Adrenal gland (tissue), 19 donors: ENCODE measurements at places on chromosomes 1 and 21. TPM values are rescaled to one million over a fixed set of nuclear protein-coding genes. Genes with fewer than 3 reads are reported as not detected.
A peak's percentile ranks its signal among the peaks of the same experiment; 100 is the strongest.

- peak; percentile 51 for DNase-seq
- no peaks in the 10 kb centered on the region for H3K27me3 ChIP-seq
- no peak overlapping the region for H3K27ac ChIP-seq
- H3K4me3 ChIP-seq = no peak overlapping the region
- H3K4me1 ChIP-seq = peaks cover 3% of the 10 kb centered on the region
Observed at GRCh38 chr21:36209626-36210171, 53.1 kb downstream of the DOP1B start.

DNA sequence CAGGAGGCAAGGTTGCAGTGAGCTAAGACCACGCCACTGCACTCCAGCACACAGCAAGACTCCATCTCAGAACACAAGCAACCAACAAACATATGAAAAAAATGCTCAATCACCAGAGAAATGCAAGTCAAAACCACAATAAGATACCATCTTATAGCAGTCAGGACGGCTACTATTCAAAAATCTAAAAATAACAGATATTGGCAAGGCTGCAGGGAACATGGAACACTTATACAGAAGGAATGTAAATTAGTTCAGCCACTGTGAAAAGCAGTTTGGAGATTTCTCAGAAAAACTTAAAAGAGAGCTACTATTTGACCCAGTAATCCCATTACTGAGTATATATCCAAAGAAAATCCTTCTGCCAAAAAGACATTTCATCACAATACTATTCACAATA, 27.6 kb upstream of the POGK start:
- no peak for DNase-seq
- no peaks in the 10 kb centered on the region for H3K4me1 ChIP-seq
- no peak overlapping the region for H3K27ac ChIP-seq
- H3K4me3 ChIP-seq = no peak overlapping the region
- no peaks in the 10 kb centered on the region for H3K36me3 ChIP-seq

DNA sequence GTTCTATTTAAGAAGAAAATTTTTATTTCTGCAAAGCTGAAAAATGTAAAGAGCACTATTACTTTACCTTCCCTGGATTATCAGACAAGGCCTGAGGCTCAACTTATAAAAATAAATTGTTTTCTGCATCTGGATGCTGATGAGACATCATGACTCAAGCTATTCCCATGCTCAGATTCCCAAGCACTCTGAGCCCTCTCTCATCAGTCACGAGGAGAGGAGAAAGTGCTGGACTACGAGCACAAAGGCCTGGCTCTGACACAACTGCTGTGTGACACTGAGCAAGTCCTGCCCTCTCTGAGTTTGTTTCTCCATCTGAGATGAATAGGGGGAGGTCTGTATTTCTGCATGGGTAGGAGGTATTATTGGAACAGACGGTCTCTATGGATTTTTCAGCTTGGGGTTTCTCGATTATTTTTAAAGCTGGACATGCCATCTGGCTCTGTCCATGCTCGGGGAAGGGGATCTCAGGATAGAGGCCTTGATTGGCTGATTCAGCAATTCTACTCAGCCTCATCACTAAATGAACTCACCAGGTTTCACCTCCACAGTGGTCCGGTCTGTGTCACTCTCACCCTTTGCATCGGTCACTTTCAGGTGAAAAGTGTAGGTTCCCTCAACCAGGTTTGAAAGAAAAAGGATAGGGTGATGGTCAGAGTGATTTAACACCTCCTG, 107.7 kb downstream of the KIAA0319L start:
- no peaks in the 10 kb centered on the region for H3K27me3 ChIP-seq
- H3K4me1 ChIP-seq = peaks cover 37% of the 10 kb centered on the region
- DNase-seq = peak; percentile 51
- peak overlapping the region; percentile 83 for H3K27ac ChIP-seq
- H3K4me3 ChIP-seq = no peak overlapping the region
- H3K36me3 ChIP-seq = peaks cover 18% of the 10 kb centered on the region

GRCh38 chr1:54545916-54546635, 2.0 kb upstream of the ACOT11 start:
- DNase-seq = no peak
- no peak overlapping the region for H3K27ac ChIP-seq
- H3K27me3 ChIP-seq = no peaks in the 10 kb centered on the region
- peaks cover 8% of the 10 kb centered on the region for H3K4me1 ChIP-seq

Gene LCE3E
- total RNA-seq = not detected

DNA sequence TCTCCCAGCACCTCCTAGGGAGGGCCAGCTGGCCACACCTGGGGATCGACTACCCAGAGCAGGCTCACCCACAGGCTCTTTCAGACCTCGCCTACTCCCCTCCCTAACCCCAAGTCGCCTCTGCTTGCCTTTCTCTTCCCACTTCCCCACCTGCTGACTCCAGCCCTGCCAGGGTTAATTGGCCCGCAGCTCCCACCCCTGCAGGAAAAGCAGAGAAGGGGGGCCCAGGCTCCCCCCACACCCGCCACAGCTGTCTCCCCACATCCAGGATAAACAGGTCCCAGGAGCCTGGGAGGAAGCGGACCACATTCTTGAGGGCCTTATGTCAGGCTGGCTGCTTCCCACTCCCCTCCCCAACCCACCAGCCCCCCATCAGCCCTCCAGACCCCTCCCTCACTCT, 45.0 kb downstream of the TAS1R2 start:
- no peaks in the 10 kb centered on the region for H3K36me3 ChIP-seq
- H3K27ac ChIP-seq = no peak overlapping the region
- no peak overlapping the region for H3K4me3 ChIP-seq
- H3K27me3 ChIP-seq = no peaks in the 10 kb centered on the region

Gene STK40
- 26.4 TPM for total RNA-seq

DNA sequence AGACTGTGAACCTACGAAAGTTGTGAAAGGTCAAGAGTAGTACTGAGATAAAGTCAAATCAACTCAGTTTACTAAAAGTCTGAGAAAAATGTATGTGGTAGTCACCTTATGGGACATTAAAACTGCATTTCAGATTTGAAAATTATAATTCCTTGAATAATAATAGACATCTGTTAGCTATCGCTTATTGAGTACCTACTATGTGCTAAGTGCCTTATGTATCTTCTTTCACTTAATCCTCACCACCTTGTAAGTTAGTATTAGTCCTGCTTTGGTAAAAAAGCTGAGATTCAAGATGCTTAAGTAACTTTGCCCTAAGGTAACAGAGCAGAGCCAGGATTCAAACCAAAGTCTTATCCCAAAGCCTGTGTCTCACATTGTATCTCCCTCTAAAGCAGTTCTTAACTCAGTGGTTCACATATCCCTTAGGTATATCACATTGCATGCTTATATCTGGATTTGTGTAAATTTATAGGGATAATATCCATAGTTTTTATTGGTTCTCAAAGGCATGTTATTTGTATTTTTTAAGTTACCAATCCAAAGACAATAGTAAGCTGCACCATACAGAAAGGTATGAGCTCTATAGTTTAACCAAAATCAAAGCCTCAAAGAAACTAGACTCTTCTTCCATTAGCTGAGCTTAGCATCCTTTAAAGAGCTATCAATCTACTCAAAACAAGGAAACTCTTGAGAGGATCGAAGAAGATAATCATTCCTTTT, 865 bp downstream of the PIGC start:
- no peak for DNase-seq
- H3K4me3 ChIP-seq = peak overlapping the region; percentile 87
- no peaks in the 10 kb centered on the region for H3K27me3 ChIP-seq
- peak overlapping the region; percentile 62 for H3K27ac ChIP-seq
- H3K36me3 ChIP-seq = no peaks in the 10 kb centered on the region

Gene CDC42BPA
- 38.4 TPM for total RNA-seq

GRCh38 chr1:185421485-185422107, 104.6 kb upstream of the IVNS1ABP start:
- no peaks in the 10 kb centered on the region for H3K4me1 ChIP-seq
- no peaks in the 10 kb centered on the region for H3K36me3 ChIP-seq
- H3K4me3 ChIP-seq = no peak overlapping the region
- no peak overlapping the region for H3K27ac ChIP-seq
- no peak for DNase-seq
- H3K27me3 ChIP-seq = no peaks in the 10 kb centered on the region

GRCh38 chr1:92504291-92505014, 17.7 kb upstream of the GFI1 start:
- H3K27ac ChIP-seq = no peak overlapping the region
- no peak overlapping the region for H3K4me3 ChIP-seq
- no peaks in the 10 kb centered on the region for H3K27me3 ChIP-seq
- no peaks in the 10 kb centered on the region for H3K4me1 ChIP-seq
- DNase-seq = no peak

Gene ASH1L
- total RNA-seq = 38.8 TPM

Gene S100A7A
- total RNA-seq = not detected

GRCh38 chr1:175073061-175073460, 5.4 kb downstream of the TNN start:
- H3K4me1 ChIP-seq = no peaks in the 10 kb centered on the region
- H3K4me3 ChIP-seq = no peak overlapping the region
- H3K27ac ChIP-seq = no peak overlapping the region
- no peaks in the 10 kb centered on the region for H3K36me3 ChIP-seq
- no peaks in the 10 kb centered on the region for H3K27me3 ChIP-seq

Gene DCDC2B
- not detected for total RNA-seq

GRCh38 chr1:193111641-193112090, 6.5 kb upstream of the GLRX2 start:
- no peaks in the 10 kb centered on the region for H3K36me3 ChIP-seq
- peak; percentile 76 for DNase-seq
- H3K27me3 ChIP-seq = no peaks in the 10 kb centered on the region

DNA sequence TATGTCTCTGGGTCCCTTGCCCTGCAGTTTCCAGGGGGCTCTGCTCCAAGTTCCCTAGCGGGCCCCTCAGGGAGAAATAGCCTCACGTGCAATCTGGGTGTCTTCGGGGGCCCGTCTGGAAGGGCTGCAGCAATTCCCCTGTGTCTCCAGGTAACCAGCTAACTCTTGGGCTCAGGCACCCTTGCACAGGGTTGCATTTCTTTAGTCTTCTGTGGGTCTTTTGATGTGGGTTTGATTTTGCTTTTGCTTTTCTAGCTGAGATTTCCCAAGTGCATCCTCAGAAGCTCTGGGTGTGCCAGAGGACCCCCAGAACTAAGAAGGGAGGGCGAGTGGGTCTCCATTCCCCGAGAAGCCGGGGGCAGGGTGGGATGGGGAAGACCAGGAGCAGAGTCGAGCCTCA, 75.7 kb downstream of the SPSB1 start:
- no peaks in the 10 kb centered on the region for H3K4me1 ChIP-seq
- no peak overlapping the region for H3K27ac ChIP-seq
- DNase-seq = no peak

GRCh38 chr1:19250629-19251304, 557 bp downstream of the EMC1 start:
- no peak for DNase-seq
- H3K36me3 ChIP-seq = no peaks in the 10 kb centered on the region
- H3K4me3 ChIP-seq = peak overlapping the region; percentile 31
- no peak overlapping the region for H3K27ac ChIP-seq
- H3K4me1 ChIP-seq = peaks cover 25% of the 10 kb centered on the region

DNA sequence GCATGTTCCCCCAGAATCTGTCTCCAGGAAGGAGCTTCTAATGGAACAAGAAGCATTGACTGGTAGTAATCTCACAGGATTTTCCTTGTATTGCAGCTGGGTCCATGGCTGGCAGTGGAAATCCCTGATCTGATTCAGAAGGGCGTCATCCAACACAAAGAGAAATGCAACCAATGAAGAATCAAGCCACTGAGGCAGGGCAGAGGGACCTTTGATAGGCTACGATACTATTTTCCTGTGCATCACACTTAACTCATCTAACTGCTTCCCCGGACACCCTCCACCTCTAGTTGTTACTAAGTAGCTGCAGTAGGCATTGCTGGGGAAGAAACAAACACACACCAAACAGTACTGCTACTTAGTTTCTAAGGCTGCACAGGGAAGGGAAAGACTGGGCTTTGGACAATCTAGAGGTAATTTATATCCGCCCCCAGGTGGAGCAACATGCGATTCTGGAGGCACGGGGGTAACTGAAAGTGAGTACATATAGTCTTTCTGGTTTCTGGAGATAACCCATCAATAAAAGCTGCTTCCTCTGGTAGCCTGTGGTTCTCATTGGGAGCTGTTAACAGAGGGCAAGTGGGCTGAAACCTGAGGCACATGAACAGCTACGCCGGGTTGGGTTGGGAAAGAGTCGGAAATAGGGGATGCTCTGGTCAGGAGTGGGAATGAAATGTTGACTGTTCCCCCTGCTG, 837 bp upstream of the USP21 start:
- DNase-seq = no peak
- H3K27me3 ChIP-seq = no peaks in the 10 kb centered on the region
- no peak overlapping the region for H3K4me3 ChIP-seq
- H3K4me1 ChIP-seq = peaks cover 31% of the 10 kb centered on the region
- peak overlapping the region; percentile 85 for H3K27ac ChIP-seq

- H3K4me1 ChIP-seq = no peaks in the 10 kb centered on the region
- H3K27me3 ChIP-seq = no peaks in the 10 kb centered on the region
- no peak overlapping the region for H3K4me3 ChIP-seq
- H3K27ac ChIP-seq = no peak overlapping the region
- DNase-seq = no peak
Observed at GRCh38 chr1:233750139-233750538, 136.2 kb downstream of the KCNK1 start.

Gene TCHH
- not detected for total RNA-seq

Gene NEGR1
- total RNA-seq = 3.8 TPM

DNA sequence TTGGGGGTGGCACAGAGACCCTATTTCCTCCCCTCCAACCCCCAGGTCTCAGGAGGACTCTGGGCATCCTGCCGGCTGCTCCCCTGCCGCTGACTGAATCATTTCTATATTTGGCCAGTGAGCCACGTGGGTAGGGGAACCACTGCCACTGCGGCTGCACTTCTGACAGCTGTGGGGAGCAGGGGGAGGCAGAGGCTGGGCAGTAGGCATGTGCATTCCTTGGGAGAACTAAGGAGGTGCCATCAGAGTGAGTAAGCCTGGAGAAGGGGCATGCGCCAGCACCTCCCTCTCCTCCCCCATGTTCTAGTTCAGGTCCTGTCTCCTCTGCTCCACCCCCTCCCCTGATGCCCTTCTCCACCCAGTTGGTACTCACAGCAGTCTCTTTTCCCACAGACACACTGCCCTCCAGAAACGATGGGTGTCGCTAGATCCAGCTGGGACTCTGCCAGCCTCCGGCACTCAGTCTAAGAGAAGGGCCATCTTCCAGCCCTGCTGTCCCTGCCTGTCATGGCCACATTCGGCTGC, 12.0 kb downstream of the PPFIA4 start:
- peak; percentile 28 for DNase-seq
- H3K4me1 ChIP-seq = no peaks in the 10 kb centered on the region
- no peaks in the 10 kb centered on the region for H3K36me3 ChIP-seq
- H3K4me3 ChIP-seq = no peak overlapping the region
- no peak overlapping the region for H3K27ac ChIP-seq
- H3K27me3 ChIP-seq = peaks cover 4% of the 10 kb centered on the region

Gene HCRTR1
- 2.8 TPM for total RNA-seq

Gene NPHS2
- not detected for total RNA-seq

DNA sequence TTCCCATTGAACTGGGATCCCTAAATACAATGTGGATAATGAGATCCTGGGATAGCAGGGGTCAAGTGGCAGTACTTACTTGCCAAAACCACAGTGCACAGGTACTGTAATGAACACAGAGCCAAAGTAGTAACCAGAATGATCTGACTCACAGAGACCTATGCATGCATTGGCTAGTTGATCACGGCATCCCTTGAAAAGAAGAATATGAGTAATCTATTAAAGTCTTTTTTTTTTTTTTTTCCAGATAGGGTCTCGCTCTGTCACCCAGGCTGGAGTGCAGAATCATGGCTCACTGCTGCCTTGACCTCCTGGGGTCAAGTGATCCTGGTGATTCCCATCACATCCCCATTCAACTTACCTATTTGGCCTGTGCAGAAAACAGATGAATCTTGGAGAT, 29.4 kb upstream of the EIF4G3 start:
- H3K4me3 ChIP-seq = no peak overlapping the region
- H3K27ac ChIP-seq = no peak overlapping the region
- no peaks in the 10 kb centered on the region for H3K36me3 ChIP-seq
- DNase-seq = no peak
- H3K4me1 ChIP-seq = no peaks in the 10 kb centered on the region
